KBM-7 (cell line): ENCODE measurements at places on chromosomes 7 and 10.
A peak's percentile ranks its signal among the peaks of the same experiment; 100 is the strongest.

DNA sequence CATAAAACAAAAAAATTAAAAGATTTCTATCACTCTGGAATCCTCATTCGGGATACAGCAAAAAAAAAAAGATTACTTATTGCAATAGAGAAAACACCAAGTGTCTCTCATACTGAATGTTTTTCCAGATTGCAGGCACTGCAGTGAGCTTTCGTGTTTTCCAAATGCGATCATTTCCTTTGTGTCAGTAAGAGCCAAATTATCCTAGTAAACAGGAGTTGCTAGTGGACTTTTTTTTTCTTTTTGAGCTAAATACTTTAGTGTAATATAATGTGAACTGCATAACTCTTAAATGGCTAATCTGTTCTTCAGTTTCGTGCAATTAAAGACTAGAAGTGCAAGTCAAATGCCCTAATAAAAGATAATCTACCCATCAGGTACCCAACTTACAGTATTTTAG lies 44.4 kb upstream of the TOMM7 start:
- no peak for DNase-seq

DNA sequence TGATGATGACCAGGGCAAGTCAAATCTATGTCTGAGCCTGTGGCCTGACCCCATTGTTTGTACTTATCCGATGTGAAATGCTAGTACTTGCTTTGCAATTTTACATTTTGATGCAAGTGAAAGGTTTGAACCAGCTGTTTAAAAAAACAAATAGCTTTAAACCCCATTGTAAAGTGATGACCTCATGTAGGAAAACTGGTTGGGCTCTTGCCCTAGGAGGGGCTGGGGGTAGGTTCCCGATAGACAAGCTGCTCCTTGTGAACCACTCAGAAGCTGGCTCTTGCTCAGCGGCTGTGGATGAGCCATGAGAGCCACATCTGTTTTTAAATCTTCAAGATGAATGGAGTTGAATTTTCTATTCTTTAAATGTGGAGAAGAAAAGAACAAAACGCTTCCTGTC lies 185.3 kb downstream of the WDR11 start:
- no peak for DNase-seq

DNA sequence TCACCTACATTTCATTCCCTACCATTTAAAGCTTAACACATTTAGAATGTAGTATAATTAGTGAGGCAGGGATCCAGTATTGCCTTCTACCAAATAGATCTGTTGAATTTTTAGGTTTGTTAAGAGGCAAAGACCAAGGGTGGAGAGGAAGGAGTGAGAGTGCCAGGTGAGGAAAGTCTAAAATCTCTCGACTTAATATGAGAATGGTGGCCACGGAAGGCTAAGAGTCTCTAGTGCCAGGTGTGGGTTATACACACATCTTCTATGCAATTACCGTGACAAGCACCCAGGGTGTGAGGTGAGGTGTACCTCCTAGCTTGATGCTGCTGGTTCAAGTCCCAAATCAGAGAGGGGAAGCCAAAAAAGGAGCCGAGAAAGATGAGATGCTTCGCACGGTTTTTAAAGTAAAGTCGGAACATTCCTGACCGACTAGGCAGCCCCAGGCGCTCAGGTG lies 439 bp downstream of the IQUB start:
- DNase-seq = no peak

- DNase-seq = peak; percentile 25
These were observed 281.1 kb downstream of the ELFN1 start for GRCh38 chr7:1951159-1951536.

GRCh38 chr7:46963719-46964118 lies 618.2 kb downstream of the TNS3 start:
- DNase-seq = no peak

GRCh38 chr10:86962136-86962980 lies 4.0 kb downstream of the SNCG start:
- no peak for DNase-seq

DNA sequence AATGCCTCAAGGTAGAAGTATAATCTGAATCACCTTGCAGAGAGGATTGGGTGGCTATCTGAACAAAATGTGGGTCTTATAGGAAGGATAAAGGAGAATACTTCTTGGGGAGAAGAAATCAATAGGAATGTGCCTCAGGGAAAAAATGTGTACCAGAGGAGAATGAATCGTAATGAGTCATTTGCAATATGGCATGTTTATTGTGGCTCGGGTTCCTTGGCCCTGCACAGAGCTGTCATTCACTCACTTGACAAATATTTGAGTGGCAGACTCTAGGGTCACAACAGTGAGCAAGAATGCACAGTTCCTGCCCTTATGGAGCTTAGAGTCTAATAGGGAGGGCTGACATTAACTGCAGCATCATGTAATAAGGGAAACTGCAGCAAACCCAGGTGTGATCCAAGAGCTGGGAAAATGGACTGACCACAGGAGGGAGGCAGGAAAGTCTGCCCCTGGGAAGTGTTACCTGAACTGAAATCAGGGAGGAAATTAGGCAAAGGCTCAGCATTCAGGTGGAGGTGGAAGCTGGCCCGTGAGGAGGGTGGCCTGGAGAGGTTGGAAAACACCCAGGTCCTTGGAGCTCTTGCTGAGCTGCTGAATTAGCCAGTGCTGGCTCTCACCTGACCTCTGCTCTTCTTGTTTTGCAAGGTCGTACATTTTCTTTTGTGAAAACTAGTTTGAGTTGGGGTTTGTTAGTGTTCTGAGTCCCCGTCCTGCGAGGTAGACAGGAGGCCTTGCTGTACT lies 203.9 kb downstream of the FRMD4A start:
- DNase-seq = no peak

DNA sequence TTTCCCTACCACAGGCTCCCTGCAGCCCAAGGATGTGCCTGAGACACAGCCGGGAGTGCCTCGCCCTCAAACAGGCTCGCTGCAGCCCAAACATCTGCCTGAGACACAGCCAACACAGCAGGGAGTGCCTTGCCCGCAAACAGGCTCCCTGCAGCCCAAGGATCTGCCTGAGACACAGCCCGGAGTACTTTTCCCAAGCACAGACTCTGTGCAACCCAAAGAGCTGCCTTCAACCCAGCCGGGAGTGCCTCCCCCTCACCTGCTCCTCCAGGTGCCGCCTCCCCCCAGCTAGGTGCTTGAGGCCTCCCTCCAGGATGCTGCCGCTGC lies 42.9 kb downstream of the ANTXRL start:
- DNase-seq = no peak

- no peak for DNase-seq
These were observed 30.0 kb downstream of the A1CF start for GRCh38 chr10:50855461-50855860.

DNA sequence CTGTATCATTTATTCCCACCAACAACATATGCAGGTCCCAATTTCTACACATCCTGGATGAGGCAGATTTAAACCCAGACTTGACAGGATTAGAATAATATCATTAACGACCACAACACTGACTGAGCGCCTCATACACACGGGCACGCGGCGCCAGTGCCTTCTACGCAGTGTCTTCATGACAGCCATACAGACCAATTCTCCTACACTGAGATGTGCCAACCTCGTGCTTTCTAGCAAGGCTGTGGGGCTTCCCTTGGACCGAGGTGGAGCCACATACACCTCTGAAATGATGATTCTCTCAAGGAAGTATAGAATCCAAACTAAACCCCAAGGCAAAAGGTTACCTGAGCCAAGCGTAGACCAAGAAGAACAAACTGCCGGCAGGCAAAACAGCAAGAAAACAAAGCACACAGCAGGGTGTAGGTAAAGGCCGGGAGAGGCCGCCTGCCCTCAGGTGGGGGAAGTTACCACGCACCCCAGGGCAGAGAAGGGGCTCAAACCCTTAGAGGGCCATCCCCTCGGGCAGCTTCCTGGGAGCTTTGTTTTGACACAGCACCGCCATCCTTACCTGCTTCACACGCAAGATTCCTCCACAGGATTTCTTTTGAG lies 75.8 kb downstream of the DLG5 start:
- DNase-seq = no peak

- no peak for DNase-seq
These were observed 34.8 kb upstream of the BNIP3 start for GRCh38 chr10:132016514-132016913.

- DNase-seq = peak; percentile 15
These were observed 19.0 kb upstream of the CPN1 start for GRCh38 chr10:100100651-100101184.

- no peak for DNase-seq
These were observed at the start of gene TRIL for GRCh38 chr7:28958235-28958979. TSS of gene TRIL (minus strand) at chr7:28958330. CDS start at chr7:28958046, 284 bp downstream.

DNA sequence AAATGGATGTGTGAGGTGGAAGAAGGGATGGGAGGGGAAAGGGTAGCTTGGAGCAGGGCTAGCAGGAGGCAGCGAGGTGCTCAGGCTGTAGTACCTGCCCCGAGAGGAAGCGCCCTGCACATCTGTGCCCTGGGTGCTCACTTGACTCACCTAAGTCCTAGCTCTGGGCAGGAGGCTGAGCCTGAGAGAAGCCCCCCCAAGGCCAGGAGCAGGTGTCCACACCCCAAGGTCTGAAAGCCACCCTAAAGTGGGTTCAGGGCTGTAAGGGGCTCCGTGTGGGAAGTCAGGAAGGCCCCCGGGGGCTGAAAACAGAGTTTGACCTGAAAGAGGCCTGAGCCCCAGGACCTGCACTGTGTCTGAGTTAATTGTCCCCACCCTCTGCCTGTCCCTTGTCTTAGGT lies 95.8 kb upstream of the PODXL start:
- DNase-seq = no peak
